HS-27A (cell line): ENCODE measurements at places on chromosomes 6 and 20.

DNA sequence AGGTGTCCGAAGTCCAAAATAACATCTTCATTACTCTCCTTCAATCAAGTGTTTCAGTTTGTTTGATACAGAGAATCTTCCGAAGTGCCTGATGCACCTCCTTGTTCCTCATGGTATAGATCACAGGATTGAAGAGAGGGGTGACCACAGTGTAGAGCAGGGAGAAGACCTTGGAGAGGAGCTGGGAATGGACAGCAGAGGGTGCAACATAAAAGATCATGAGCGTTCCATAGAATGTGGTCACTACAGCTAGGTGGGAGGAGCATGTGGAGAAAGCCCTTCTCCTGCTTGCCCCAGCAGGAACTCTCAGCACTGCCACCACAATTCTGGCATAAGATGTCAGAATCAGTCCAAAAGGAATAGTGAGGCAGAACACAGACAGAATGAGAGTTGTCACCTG lies 11.9 kb downstream of the OR12D1 start:
- DNase-seq: peak; percentile 20

DNA sequence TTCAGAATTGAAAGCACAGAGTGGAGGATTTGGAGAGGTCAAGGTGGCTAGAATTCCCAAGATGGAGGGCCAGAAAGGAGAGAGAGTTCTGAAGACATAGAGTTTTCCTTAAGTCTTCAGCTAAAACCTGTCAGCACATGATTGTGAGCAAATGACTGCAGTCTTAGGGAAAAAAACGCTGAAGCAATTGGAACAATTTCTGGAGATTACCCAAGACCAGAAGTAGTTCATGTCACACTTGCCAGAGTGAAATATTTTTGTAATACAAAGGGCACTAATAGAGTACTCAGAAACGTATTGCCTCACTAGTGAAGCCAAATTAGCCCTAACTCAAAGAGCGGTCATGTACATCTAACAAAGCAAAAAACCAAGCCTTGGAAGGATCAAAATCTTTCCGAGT lies 541.3 kb upstream of the MARCKS start:
- DNase-seq: no peak

DNA sequence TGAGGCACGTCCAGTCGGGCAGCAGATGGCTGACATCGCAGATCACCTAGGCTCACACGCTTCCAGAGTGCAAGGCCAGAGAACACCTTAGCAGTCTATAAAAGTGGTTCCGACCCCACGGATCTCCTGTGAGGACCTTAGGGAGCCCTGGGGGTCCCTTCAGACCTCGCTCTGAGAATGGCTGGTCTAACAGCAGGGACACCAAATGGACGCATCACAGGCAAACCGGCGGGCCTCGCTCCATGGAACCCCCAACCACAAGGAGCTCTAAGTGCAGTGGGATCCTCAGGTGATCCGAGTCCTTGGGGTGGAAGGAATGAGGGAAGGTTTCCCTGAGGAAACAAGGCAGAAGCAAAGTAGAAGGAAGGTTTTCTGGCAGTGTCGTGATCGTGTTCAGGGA lies 135.4 kb downstream of the SMOC2 start:
- no peak for DNase-seq

DNA sequence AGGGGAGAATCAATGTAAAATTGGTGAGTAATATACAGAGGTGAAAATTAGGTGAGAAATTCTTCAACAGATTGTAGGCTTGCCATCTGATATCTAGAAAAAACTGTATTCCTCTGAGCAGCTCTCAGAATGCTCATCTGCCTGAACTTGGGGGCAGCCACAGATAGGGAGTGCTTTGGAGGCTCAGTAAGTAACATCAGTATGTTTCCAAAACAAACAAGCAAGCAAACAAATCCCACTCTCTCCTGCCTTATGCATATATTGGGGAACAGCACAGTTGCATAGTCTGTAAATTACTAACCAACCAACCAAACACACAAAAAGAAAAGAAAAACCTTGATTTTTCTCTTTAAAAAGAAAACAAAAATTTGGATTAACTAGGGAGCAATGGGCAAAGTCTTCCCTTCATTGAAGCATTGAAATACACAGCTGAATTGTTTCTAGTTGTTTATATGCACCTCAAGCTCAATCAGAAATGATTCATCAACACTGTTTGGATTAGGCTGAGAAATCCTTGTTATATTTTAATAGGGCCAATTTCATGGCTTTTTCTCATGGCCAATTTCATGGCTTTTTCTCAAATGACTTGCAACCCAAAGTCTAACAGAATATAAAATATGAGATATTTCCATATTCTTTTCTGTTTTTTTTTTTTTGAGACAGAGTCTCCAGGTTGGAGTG lies 50.1 kb upstream of the DEK start:
- no peak for DNase-seq

DNA sequence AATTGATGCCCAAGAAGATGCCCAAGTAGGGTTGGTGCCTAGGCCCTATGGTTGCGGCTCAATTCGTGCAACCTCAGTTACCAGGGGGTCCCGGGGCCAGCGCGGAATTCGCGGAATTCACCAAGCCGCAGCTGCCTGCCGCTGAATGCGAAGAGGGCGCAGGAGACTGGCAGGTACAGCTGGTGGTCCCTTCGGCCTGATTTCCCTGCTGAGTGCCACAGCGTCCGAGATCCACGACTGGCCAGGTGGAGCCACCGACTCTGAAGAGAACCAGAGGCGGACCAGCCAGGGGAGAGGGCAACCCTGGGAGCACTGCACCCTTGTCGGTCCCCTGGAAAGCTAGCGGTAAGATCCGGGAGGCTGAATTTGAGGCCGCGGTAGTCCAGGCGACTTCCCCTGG lies 6.8 kb upstream of the TFAP2D start:
- DNase-seq: no peak

DNA sequence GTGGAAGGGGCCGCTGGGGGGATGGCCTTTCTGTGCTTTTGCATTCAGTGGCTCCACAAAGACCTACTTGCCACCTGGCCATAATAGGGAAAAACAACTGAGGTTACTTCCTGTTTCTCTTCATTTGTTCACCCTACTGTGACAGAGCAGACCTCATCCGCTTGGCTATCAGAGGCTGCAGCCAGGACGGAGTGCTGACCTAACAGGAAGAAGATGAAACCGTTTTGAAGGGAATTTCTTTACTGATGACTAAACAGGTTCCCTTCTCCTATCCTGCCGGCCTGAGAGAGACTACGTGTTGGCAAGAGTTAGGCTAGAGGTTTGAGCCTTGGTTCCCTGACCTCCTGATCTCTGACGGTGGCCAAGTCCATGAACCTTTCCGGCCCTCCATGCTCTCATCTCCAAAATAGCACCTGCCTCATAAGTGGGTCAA lies 21.3 kb downstream of the PRR18 start:
- no peak for DNase-seq

DNA sequence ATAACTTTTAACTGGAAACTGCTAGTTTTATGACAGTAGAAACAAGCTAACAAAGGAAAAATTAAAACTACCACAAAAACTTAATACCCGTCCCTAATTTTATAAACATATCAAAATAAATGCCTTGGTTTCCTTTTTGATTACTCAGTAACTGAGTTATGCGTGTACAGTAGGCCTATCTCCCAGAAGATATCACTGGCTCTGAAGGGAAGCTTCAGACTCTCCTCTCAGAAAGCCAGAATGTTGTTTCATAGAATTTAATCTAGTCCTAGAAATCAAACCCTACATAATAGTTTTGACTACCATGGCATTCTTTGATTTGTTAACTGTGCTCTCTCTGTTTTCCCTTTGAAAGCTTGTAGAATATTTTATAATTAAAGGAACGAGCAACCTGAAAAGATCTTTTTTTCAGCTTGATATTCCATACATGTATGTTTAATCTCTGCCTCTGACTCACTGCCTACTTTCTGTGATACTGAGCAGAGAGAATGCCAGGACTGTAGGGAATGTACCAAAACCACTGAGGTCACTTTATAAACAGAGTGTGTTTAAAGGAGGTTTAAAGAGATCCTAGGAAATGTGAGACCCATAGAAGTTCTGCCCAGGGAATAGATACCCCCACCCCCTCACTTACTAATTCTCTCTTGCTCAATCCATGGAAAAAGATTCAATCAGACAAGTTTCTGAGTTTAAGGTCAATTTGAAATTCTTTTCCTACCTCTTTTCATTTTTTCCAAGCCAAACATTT lies 311.5 kb downstream of the HDGFL1 start:
- DNase-seq: peak; percentile 97

DNA sequence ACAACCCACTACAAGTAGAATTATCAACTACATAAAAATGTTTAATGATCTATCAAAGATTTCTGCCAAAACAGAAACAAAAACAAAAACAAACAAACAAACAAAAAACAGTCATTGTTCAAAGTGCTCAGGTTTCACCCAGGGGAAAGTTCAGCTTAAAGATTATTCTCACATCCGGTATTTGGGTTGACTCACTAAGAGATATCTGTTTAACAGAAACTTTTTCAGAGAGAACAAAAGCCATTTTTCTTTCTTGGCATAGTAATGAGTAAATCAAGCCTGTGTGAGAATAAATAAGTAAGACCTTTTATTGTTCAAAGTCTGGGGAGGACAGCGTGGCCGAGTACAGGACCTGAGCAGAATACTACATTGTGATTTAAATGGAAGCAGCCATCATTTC lies 143.6 kb downstream of the RCAN2 start:
- no peak for DNase-seq

- DNase-seq: no peak
Observed at GRCh38 chr6:125952764-125953501, 3.6 kb upstream of the HINT3 start.

DNA sequence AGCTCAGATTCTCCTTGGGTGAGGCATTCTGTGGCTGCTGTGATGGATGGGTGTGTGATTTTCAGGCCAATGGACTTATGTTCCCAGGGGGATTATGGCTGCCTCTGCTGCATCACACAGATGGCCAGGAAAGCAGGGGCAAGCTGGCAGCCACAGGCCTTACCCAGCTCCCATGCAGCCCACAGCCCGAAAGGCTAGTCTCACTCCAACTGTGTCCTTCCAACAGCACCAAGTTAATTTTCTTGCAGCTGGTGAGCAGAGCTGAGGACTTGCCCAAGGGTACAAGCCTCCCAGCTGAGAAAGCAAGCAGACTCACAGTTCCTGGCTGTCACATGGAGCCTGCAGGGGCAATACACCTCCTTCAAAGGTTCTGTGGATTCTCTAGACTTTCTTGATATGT lies 155.2 kb upstream of the KHDRBS2 start:
- no peak for DNase-seq

GRCh38 chr6:109299265-109299607 lies 83.0 kb downstream of the CD164 start:
- DNase-seq: no peak

GRCh38 chr6:30957716-30958115 lies 16.9 kb downstream of the MUCL3 start:
- DNase-seq: no peak

GRCh38 chr20:1357921-1358671 lies 29.2 kb upstream of the SDCBP2 start:
- DNase-seq: no peak

GRCh38 chr6:13766201-13766634 lies 48.1 kb downstream of the MCUR1 start:
- DNase-seq: peak; percentile 7

GRCh38 chr20:11867291-11867919 lies 50.3 kb upstream of the BTBD3 start:
- no peak for DNase-seq

- DNase-seq: no peak
Observed at GRCh38 chr6:166662690-166663089, 35.6 kb upstream of the RPS6KA2 start.

GRCh38 chr6:11969092-11969491 lies 43.0 kb upstream of the HIVEP1 start:
- no peak for DNase-seq

DNA sequence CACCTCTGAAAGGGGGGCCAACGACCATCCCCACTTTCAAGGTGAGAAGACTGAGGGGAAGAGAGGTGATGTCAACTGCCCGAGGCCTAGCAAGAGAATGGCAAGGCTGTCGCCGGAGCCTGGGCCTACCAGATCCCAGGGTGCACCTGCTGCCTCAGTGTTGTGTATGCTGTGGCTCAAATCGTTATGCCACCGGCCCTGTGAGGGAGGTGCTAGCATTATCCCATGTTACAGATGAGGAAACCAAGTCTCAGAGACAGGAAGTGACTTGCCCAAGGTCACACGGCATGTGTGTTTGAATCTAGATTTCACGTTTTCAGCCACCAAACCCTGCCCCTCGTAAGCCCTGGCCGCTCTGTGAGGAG lies 152.5 kb downstream of the CEBPB start:
- no peak for DNase-seq

- peak; percentile 98 for DNase-seq
Observed at GRCh38 chr6:152094992-152095592, 287.6 kb downstream of the ESR1 start.

GRCh38 chr6:99186417-99186816 lies 163.1 kb downstream of the FAXC start:
- DNase-seq: no peak

DNA sequence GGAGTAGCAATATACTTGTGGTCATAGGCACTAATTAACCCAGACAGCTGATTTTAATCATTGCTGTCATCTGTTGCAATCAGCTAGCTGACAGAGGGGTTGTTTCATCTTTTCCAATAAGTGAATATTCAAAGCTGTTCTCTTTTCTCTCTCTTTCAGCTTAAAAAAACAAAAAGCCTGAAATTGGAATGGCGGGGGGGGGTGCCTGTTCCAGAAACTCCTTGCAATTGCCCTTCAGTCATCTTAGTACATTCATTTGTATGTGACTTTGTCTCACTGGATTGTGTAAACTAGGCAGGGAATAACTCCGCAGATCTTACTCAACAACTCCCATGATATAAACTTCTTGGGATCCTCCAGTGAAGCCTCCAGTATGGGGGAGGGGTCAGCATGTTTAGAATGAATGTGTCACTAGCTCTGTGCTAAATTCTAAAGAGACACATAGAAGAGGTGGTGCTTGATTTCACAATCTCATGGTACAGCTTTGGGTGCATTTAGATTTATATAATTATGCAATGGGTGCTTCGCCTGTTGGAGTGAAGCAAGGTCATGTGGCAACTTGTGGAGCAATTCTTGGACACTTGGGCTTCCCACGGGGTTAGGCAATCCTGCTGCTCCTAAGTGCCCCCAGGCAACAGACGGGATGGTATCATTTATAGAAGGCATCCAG lies 40.1 kb downstream of the SLC24A3 start:
- no peak for DNase-seq
